Non-pigmented ciliary epithelial cell (primary cell): ENCODE measurements at places on chromosomes 11 and 22.

DNA sequence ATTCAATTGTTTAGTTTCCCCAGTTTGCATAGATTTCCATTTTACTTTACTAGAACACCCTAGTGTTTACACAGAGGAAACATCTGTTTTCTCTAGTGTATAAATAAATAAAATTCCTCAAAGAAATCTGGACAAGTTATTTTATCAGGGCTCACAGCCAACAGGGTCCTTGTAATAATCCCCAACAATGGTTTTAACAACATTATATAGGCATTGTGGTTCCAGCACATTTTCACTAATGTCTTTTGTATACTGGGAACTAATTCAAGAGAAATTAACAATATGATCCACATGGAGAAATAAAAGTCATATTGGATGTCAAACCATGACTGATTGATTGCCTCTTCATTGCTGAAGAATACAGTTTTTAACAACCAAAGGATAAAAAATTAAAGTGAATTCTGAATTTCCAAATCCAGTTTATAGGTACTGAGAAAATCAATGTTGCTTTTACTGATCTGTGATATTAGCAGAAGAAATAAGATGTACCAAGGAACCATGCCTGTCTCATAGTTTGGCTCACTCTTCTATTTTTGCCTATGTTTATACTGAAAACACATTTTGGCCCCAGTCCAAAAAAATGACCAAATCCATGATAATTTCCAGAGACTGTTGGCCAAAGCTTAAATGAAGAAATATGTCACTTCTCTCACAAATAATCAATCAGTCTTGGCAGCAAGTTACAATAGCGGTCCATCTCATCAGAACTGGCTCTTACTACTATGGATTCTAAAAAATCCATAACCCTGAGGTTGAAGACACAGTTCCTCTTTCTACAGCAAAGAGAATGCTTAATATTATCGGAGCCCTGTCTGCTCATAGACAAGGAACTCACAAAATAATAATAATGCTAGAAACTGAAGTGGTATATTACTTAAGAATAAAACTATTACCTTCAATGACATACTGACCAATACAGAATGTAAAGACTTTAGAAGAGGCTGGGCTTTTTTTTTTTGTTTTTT lies 1.4 kb upstream of the MS4A13 start:
- no peak for DNase-seq

- DNase-seq = no peak
Observed at GRCh38 chr22:36796552-36797175, 20.2 kb downstream of the PVALB start.

- DNase-seq = no peak
Observed at GRCh38 chr22:31321421-31321820, 24.7 kb downstream of the PATZ1 start.

- no peak for DNase-seq
Observed at GRCh38 chr11:19677381-19678080, 35.1 kb upstream of the NAV2 start.

DNA sequence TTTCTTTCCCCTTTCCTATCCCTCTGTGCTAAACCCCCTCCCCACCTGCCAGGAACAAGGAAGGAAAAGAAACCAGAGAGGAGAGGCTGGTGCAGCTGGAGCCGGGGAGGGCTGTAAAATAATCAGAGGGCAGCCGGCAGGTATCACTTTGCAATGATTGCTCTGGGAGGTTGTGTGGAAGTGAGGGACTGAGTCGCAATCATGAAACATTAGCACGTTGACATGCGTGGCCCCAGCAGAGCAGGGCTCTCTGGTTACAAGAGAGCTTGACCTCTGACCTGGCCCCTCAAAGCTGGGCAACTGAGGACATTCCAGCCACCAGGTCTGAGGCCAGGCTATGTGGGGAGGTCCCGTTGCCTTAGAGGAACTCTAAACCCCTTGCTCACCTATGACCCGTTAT lies 170.8 kb upstream of the BDNF start:
- no peak for DNase-seq

DNA sequence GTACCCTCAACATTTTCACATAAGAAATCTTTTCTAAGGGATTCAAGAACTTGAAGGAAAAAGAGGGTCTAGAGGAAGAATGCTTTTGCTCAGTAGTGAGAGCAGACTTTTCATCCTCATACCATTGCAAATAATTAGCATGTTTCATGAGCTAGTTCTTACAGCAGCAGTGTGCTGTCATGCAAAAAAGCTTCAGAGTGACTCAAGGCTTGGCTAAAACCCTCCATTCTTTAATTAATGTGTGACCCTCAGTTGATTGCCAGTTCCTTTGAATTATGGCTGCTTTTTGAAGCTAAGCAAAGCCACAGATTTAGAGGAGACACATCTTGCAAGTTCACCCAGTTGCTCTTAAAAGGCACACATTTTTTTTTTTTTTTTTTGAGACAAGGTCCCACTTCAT lies 36.6 kb upstream of the PCF11 start:
- no peak for DNase-seq

DNA sequence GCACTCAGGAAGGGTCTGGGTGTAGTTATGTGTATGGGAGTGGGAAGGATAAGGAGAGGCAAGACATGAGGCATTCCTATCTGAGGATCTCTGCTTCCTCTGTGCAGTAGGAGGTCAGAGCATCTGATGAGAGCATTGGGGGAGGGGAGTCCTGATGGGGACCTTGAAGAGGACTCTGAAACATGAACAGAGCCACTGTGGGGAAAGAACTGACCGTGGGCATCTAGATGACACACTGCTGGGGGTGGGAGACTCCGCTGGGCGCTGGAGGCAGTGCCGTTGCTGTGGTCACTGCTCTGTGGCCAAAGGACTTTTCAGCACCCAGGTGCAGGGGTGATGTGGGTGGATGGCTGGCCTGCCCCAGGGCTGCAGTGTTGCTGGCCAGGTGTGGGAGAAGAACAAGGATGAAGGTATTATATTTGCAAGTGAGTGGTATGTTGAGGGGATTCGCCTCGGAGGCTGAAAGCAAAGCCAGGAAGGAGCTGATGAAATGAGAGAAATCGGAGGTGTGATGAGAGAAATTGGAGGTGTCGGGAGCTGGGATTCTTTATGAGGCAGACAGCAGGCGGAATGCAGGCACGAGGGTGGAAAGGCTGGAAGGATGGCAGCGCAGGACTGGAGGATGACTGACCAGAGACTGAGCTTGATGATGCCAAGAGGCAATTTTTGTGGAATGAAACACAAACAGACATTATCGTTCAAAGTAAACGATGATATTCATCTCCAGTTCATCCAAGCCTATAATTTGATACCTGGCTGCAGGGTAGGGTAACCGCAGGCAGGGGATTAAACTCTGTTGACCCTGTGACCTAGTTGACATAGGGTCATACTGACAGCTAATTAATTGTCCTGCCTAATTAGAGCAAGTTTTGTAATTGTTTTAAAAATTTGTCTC lies 19.4 kb upstream of the TMPRSS4 start:
- no peak for DNase-seq

DNA sequence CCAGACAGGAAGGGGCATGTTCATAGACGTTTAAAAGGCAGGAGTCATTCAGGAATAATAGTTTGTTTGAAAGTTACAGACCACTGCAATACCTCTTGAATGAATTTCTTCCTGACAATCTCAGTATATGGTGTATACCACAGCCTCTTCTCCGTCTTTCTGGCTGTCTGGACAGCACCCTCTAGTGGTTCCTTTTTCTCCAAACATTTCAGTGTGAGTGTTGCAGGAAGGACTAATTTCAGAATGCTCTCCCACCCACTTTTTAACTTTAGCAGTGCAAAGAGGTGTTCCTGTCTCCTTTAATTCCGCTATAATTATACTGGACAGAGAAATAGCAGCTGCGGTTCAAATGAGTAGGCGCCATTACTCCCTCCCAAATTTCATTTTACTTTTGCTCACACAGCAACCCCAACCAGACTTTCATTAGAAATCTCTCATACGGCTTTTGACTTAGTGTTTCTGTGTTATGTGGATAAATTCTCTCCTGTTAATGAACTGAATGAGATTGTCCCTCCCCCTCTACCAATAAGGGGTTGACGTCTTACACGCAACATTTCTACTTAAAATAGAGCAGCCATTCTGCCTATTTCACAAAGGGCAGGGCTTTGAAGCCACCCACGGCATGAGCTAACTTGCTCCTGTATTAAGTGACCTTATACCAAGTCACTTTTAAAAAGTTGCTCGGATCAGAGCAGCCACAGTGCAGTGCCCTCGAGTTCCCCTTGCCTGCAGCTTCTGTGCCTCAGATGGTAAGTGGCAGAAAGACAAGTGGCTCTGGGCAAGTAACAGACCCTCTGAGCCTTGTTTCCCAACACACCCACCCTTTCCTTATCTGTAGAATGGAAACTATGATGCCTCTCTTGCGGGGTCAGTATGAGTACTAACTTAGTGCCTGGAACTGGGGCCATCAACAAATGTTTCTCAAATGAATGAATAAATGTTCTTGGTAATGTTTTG lies 368.6 kb downstream of the OPCML start:
- peak; percentile 1 for DNase-seq

DNA sequence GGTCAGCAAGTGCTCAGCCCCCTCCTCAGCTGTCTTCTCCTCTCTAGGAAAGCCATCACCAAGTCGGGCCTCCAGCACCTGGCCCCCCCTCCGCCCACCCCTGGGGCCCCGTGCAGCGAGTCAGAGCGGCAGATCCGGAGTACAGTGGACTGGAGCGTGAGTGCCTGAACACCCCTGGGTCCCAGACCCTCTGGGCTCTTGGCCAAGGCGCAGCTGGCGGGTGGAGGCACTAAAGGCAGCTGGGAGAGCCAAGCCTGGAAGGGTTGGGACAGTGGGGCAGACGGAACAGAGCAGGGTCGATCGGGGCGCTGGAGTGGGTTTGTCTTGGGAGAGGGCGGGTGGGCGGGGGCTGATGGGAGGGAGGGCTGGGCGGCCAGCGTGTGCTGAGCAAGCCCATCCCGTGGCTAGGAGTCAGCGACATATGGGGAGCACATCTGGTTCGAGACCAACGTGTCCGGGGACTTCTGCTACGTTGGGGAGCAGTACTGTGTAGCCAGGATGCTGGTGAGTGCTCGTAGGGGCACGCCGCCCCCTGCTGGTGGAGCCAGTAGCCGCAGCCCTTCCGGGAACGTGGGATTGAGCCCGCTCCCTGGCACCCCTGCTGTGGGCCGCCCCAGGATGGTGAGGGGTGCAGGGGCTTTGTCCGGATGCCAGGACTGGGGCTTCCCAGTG lies 14.1 kb upstream of the MDK start:
- DNase-seq = no peak

DNA sequence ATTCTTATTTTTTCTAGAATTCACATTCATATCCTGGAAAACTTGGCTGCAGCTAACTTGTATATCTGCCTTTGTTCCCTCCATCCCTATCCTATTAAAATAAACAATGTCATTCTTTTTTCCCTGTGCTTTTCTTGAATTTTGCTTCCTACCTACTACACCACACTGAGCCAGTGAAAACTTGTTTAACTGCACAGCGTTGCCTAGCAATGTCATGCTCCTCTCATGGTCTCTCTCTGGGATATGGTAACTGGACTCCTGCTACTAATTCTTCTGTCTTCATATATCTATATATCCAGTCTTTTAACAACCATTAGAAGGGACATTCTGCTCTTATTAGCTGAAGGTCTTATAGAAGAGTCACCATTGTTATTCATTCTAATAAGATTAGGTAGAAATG lies 434.4 kb downstream of the METTL15 start:
- no peak for DNase-seq

- DNase-seq = no peak
Observed at GRCh38 chr11:80350541-80350940, 909.7 kb upstream of the TENM4 start.

DNA sequence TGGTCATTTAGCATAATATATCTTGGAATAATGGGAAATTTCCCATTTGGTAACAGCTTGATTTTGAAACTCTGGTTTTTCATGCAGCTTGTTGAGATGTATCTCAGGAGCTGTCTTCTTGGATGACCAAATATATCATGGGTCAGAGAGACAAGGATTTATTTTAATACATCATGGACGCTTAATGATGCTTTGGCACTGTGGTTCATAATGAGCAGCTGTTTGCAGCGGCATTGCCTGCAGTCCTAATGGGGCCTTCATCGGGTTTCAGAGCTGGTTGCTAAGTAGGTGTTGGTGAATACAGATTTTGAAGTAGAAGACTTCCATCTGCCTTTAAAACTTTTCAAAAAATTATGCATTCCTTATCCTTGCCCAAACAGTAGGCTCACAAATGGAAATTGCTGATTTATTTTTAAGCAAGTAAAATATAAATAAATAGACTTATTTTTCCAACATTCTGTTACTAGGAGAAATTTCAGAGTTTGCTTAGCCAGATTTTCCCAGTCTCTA lies 389.5 kb upstream of the FAT3 start:
- no peak for DNase-seq

- no peak for DNase-seq
Observed at GRCh38 chr11:131667566-131667965, 297.2 kb downstream of the NTM start.

- DNase-seq = no peak
Observed at GRCh38 chr11:68999093-68999747, 13.8 kb downstream of the MRGPRF start.

- no peak for DNase-seq
Observed at GRCh38 chr11:31089117-31089516, 280.4 kb downstream of the DCDC1 start.

GRCh38 chr22:45450921-45451651 lies 37.6 kb downstream of the RIBC2 start:
- no peak for DNase-seq

GRCh38 chr11:60511393-60511792 lies 3.8 kb upstream of the MS4A13 start:
- DNase-seq = no peak

- no peak for DNase-seq
Observed at GRCh38 chr22:32692371-32692770, 109.1 kb upstream of the TIMP3 start.

- DNase-seq = no peak
Observed at GRCh38 chr22:38964989-38965388, 7.6 kb downstream of the APOBEC3A start.
